ENCODE measurements at places on chromosomes 2 and 18. TPM values are rescaled to one million over a fixed set of nuclear protein-coding genes. Genes with fewer than 3 reads are reported as not detected.

DNA sequence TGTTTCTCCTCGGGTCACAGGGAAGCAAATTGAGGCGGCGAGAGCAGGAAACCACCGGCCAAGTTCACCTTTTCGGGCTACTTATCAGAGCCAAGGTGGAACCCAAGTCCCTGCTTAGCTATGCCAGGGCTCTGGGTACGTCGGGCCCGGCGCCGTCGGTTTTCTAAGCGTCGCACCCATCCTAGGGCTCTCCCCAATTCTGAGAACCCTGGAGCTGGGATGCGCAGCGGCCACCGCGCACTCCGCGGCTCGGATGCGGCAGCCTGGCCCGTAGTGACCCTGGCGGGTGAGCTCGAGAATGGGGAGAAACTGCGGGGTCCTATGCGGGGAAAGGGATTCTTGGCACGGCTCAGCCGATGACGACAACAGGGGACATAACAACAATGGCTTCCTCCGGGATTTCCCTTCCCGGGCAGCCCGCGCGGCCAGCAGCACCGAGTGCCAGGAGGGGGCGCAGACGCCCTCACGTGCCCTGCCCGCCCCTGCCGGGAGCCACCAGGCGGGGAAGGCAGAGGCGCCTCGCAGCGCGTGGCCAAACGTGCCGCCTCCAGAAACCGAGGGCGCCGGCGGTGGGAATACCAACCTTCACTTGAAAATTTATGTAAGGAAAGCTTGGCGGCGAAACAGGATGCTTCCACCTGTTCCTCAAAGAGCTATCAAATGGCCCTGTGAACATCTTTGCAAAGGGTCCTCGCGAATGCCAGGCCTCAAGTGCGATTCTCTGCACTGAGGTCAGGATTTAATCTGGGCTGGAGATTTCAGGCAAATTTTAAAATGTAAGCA is 2.1 kb upstream of the SLC30A3 start:
- peak; percentile 73 for DNase-seq

DNA sequence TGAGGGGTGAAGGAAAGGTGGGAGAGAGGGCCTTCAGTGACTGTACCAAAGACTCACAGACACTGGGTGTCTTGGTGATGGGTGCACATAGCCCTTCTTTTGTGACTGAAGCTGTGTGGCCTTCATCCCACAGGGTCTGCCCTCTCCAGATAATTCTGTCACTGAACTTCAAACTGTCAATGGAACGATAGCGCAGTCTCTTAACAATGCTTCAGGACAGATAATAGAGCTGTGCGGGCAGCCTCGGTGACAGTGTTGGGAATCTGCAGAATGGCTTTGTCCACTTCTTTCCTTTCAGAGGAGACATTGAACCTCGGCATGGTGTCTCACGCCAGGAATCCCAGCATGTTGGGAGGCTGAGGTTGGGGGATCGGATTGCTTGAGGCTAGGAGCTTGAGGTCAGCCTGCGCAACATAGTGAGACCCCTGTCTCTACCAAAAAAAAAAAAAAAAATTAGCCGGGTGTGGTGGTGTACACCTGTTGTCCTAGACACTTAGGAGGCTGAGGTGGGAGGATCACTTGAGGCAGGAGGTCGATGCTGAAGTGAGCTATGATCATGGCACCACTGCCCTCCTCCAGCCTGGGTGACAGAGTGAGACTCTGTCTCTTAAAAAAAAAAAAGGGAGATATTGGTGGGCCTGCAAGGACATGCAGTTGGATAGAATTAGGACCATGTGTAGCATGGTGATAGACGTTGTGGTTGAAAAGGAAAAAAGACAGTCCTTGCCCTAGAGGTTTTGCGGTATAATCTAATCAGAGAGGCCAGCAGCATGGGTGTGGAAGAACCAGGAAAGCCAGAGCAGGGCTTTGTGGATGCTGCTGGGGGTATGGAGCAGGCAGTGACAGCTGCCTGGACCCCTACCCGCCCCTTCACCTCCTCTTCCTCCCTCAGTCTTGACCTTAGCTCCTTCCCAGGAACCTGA is 91.4 kb downstream of the LDLRAD4 start:
- DNase-seq = no peak

- no peak for DNase-seq
Observed at GRCh38 chr2:10352361-10352760, 49.7 kb downstream of the HPCAL1 start.

PLB1 gene
- 1.8 TPM for polyA plus RNA-seq

DNA sequence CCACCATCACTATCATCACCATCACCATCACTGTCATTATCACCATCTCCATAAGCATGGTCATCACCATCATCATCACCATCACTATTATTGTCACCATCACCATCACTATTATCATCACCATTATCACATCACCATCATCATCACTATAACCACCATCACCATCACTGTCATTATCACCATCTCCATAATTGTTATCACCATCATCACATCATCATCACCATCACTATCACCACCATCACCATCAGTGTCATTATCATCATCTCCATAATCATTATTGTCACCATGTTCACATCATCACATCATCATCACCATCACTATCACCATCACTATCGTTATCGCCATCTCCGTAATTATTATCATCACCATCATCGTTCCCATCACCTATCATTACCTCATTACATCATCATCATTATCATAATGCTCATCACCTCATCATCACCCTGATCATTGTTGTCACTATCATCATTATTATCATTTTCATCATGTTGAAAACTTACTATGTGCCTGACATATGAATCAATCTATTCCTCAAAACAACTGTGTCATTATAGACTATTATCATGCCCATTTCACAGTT is 280.3 kb upstream of the HS6ST1 start:
- no peak for DNase-seq

NYAP2 gene
- not detected for polyA plus RNA-seq

GRCh38 chr2:9260464-9260918 is 53.9 kb downstream of the ASAP2 start:
- no peak for DNase-seq

SMAD7 gene
- polyA plus RNA-seq = 17.4 TPM

LOXHD1 gene
- not detected for polyA plus RNA-seq

DNA sequence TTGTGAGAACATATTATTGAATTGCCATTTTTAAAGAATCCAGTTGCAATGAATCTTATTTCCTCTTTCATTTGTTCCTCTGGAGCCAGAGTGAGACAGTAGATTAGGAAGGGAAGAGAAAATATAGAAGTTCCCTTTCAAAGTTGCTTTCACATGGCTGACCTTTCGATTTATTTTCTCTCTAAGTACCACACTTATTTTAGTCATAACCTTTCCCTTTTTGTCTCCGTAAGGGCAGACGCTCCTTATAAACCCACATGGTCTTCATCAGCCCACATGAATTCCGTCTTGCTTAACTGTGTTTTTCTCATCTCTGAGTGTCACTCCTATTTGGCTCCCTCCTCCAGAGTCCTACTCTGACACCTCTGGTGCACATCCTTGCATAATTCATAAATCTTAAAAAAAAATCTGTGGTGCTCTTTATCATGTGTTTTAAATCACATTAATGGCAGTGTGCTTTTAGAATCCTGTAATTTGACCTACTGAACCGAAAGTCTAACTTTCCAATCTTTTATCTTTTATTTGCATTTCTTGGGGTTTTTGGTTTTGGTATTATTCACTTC is 38.5 kb upstream of the ZNF396 start:
- no peak for DNase-seq

DNA sequence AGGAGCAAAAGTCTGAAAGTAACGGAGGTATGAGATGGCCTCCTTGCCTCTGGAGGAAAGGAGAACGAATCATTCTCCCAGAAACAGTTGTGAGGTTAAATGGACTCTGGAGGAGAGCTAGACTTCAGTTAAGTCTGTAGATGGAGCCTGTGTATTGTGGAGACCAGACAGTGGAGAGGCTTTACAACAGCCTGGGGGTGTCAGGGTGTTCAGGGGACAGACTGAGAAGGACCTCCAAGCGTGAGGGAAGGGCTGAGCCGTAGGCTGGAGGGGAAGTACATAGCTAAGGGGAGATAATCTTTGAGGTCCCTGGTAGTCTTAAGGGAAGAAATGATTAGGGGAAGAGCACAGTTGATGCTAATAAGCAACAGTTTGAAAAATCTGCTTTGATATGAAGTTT is 76.6 kb downstream of the GALNT1 start:
- DNase-seq = no peak

MOGAT1 gene
- 0.98 TPM for polyA plus RNA-seq

GAL3ST2 gene
- polyA plus RNA-seq = 0.30 TPM

DNA sequence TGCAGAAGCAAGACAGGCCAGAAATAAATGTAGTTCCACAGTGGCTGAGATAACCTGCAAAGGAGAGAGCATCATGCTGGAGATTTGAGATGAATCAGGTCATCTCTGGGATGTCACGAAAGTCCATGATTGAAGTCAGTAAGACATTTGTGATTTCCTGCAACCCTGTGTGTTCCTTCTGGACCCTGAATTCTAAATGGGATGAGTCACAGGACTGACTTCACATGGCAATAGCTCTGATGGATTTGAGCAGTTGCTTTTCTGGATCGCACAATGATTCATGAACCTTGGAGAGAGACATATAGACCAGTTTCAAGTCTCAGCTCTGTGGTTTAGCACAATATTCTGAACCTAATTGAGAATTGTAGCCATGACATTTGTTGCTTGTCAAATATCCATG is 102.9 kb downstream of the TSN start:
- no peak for DNase-seq

ELOA2 gene
- not detected for polyA plus RNA-seq

DNA sequence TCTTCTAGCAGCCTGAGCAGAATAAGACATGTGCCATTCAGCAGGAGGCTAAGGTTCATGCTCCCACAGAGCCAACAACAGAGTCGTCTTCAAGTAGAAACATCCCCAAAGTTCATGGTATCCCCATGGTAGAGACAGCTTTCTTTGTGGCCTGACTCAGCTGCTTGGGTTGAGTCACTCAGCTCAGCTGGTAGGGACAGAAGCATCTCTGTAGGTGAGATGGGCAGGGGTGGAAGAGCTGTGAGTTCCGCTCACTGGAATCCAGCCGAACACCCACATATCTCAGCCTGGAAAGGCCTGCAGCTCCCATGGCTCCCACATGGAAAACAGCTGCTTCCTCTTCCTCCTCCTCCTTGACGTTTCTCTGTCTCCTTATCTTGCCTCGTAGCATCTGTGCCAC is 792.7 kb downstream of the RNF144A start:
- DNase-seq = no peak

- DNase-seq = no peak
Observed at GRCh38 chr2:36676364-36676763, 20.1 kb upstream of the VIT start.

DNA sequence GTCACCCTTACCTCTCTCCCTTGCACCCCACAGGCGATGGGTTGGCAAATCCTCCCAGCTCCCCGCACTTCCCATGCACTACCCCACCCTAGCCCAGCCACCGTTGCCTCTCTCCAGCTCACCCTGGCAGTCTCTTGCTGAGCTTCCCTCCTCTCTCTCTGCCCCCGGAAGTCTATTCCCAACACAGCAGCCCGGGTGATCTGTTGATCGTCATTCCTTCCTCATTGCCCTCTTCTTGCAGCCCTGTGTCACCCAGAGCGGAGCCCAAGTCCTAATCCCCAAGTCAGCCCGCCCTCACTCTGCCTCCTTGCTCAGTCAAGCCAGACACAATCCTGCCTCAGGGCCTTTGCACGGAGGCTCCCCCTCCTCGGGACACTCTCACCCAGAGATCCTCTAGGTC is 55.2 kb downstream of the CIB4 start:
- DNase-seq = no peak

DNA sequence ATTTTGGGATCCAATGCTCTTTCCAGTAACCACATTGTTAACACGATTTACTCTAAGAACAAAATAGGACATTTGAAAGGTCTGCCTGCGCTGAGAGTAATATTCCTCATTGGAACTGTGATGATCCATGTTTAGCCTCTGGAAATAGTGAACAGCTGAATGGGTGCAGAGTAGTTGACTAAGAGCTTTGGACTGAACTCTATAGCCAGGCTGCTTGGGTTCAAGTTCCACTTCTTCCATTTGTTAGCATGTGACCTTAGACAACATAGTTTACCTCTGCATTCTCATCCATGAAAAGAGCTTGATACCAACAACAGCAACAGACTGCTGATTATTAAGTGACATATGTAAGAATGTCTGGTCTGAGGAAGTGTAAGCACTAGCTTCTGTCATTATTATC is 128.3 kb upstream of the MMADHC start:
- DNase-seq = no peak

GRCh38 chr2:218067523-218067922 is 1.5 kb upstream of the RUFY4 start:
- no peak for DNase-seq

DNA sequence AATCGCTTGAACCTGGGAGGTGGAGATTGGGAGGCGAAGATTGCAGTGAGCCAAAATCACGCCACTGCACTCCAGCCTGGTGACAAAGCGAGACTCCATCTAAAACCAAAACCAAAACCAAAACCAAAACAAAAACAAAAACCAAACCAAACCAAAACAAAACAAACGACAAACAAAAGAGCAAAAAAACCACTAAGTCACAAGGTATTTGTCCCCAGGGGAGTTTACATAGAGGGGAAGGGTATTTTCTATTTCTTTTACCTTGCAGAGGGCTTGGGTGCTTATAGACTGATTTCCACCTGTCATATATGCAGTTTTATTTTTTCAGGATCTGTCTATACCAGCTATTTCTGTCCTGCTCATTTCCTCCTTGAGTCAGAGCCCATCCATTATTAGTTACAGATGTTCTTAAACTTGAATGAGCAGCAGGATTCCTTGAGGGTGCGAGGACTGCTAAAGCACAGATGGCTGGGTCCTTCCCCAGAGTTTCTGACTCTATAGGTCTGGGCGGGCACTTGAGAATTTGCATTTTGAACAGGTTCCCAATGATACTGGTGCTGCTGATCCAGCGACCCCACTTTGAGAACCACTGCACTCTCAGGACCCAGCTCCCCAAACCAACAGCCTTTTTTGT is 102.2 kb upstream of the UXS1 start:
- no peak for DNase-seq

SCTR gene
- polyA plus RNA-seq = not detected

- no peak for DNase-seq
Observed at GRCh38 chr2:182133195-182133891, 147.7 kb downstream of the PPP1R1C start.

DNA sequence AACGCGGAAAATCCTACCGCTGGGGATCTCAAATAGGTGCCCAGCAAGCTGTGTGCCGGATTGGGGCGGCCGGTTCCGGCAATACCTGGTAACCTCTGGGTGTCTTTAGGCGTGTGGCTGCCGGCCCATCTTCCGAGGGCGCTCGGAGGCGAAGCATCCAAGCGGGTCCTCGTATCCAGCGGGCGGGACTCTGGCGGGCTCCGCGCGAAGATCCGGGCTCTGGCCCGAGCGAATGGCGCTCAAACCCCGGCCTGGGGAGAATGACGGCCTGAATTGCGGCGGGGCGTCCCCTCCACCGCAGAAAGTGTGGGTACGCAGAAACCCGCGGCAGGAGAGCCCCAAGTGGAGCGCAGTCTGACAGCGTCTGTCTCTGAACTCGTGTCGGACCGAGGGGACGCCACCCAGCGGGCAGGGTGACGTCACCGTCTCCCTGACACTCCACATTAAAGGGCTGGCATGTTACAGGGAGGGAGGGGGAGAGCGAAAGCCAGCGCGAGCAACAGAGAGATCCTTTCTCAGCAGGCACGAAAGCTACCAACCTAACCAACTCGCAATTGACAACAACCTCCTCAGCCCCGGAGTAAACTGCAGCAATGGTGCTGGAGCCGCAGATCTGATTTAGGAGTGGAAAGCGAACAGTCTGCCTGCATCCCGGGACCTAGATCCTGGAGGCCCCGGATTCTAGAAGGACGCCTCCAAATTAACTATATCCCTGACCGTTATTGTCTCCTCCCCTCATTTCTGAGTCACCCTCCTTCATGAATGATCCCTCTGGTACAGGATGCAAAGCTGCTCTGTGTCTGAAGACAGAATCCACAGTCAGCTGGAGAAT is at the start of gene SKOR2:
Gene SKOR2, minus strand, starts transcription at position 372 of the 832 bp plus-strand sequence. CDS start 2,477 bp downstream, outside the sequence.
- DNase-seq = no peak

GRCh38 chr18:11407940-11408339 is 201.5 kb upstream of the SLC35G4 start:
- DNase-seq = no peak

Data from HepG2 (cell line).